ENCODE measurements at places on chromosomes 2 and 18.

DNA sequence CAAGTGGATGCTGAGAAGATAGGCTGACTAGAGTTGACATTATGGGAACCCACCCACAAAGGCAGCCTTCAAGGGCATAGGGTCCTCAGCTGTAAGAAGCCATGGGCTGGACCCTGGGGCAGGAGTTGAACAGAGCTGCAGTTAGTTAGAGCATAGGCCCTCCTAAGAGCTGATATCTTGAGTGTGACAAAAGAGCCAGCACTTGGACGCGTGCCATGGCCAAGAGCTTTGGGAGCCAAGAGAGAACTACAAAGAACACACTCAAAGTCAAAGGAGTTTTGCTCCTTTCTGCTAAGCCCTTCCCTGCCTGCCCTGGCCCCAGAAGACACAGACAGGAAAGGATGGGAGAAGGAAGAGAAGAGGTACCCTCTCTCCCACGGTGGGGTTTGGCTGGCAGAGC is 29.9 kb upstream of the AGAP1 start:
- no peak for ATAC-seq

GRCh38 chr2:156784020-156784701 is 348.0 kb downstream of the GPD2 start:
- no peak for ATAC-seq

DNA sequence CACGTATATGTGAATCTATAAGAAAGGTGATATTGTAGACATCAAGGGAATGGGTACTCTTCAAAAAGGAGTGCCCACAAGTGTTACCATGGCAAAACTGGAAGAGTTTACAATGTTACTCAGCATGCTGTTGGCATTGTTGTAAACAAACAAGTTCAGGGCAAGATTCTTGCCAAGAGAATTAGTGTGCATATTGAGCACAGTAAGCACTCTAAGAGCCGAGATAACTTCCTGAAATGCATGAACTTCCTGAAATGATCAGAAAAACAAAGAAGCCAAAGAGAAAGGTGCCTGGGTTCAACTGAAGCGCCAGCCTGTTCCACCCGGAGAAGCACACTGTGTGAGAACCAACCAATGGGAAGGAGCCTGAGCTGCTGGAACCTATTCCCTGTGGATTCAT is 101.0 kb downstream of the HS6ST1 start:
- no peak for ATAC-seq

DNA sequence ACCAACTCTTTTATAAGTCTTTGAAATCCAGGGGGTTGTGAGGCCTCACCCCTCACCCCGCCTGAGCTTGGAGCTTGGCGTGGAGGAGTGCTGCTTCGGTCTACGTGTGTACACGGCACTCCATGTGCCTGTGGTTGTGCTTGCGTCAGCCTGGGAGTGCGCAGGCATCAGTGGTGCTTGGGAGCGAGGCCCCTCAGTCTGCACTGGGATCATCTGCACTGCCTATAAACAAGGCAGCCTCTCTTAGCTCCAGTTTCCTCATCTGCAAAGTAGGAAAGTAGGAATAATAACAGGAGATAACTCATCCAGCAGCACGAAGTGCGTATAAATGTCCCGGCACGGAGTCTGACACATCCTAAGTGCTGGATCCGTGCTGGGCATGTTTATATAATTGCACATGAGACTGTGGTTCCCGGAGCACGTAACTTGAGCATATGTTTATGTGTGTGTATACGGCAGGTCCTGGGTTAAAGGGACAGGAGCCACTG is 1.2 kb downstream of the GYPC start:
- ATAC-seq = no peak

GRCh38 chr18:79396431-79397246 is 909 bp downstream of the NFATC1 start:
- ATAC-seq = 0 out of 3 replicates have a peak, but pooled peaks have one; percentile 10

DNA sequence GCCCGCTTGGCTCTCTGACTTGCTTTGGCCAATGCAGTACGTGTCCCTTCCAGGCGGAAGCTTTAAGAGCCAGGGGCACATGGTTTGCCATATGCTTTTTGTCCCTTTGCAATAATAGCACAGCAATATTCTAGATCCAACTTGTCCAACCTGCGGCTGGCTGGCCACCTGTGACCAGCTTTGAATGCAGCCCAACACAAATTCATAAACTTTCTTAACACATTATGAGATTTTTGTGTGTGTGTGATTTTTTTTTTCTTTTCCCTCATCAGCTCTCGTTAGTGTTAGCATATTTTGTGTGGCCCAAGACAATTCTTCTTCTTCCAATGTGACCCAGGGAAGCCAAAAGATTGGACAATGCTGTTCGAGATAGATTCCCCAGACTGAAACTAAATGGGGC is 119.3 kb upstream of the SIX3 start:
- ATAC-seq = no peak

DNA sequence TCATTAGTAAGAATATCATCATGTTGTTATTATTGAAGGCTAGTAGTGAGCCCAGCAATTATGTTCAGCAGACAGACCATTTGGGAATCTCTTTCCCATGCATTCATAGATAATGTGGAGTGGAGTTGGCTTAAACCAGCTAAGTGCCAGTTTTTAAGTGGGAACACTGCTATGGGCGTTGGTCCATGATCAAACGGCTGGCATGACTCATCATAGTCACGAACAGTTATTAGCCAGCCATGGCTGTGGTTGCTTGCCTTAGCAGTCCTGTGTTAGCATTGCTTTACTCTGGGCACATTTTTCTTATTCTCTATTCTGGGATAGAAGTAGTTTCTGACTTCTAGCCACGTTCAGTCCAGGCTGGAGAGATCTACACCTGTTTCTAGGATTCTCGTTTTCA is 17.7 kb downstream of the EIF4E2 start:
- peak; percentile 68 for ATAC-seq

DNA sequence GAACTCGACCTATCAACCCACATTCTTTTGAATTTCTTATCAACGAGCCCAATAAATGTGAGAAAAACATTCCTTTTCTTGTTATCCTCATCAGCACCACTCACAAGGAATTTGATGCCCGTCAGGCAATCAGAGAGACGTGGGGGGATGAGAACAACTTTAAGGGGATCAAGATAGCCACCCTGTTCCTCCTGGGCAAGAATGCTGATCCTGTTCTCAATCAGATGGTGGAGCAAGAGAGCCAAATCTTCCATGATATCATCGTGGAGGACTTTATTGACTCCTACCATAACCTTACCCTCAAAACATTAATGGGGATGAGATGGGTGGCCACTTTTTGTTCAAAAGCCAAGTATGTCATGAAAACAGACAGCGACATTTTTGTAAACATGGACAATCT is 378.2 kb downstream of the STK39 start:
- ATAC-seq = no peak

DNA sequence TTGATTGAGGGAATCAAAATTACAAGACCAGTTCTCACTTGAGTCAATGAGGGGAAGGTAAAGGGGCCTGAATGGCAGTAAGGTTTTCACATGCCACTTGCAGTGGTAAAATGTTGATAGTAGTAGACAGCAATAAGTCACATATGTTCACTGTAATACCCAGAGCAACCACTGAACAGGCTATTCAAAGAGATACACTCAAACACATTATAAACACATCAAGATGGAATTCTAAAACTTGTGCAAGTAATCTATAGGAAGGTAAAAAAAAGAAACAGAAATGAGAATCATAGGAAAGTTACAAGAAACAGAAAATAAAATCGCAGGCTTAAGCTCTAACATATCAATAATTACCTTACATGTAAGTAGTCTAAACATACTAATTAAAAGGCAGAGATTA is 86.6 kb upstream of the AFF3 start:
- ATAC-seq = peak; percentile 48

GRCh38 chr18:65725251-65726050 is 25.4 kb upstream of the CDH7 start:
- ATAC-seq = no peak
